ENCODE measurements at places on chromosomes 16 and 17. TPM values are rescaled to one million over a fixed set of nuclear protein-coding genes. Genes with fewer than 3 reads are reported as not detected.
A peak's percentile ranks its signal among the peaks of the same experiment; 100 is the strongest.

- no peak for DNase-seq
These were observed 417.1 kb downstream of the XYLT1 start for GRCh38 chr16:17053536-17054160.

- DNase-seq = peak; percentile 91
These were observed at the start of gene LRRC59 for GRCh38 chr17:50397111-50397918. LRRC59 (minus strand) TSS chr17:50397523; CDS start chr17:50397317, 206 bp downstream.

DNA sequence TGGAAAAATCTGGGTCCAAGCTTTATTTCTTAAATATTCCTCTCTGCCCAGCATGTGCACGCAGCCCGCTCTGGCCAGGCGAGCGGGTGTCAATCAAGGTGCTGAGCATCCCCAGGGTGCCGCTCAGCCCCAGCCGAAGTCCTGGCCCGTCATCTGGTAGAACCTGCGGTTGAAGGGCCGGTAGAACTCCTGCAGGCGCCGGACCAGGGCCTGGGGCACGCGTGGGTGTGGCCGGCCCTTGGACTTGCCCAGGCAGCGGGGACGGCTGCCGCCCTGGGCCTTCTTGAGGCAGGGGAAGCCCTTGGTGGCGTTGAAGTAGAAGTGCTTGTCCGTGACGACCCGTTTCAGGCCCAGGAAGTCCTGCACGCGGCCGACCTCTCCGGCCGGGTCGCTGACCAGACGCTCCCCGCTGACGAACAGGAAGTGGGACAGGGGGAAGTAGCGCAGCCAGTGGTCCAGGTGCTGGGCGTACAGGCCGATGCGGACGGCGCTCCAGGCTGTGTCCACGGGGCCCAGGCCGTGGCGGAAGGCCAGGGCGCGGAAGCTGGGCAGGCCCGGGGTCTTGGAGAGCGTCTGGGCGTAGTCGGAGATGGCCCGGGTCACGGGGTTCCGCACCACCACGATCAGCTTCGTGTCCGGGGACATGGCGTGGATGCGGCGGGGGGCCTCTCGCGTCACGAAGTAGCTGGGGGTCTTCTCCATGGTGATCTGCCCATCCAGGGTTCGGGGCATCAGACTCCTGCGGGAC, 6.6 kb downstream of the HS3ST6 start:
- DNase-seq = no peak

DNA sequence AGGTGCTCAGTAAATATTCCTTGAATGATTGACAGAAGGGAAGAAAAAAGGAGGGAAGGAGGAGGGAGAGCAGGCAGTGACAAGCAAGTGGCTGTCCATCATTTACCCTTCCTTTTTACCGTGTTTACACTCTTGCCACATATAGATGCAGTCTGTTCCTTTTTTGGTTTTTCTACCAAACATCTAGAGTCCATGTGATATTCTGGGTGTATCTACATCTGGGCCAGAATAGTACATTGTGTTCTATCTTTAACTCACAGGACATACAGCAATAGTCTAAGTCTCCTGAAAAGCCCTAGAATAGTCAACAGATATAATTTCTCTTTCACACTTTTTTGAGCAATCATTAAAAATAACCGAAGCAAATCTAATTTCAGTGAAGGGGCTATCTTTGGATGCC, 33.5 kb downstream of the KCNJ2 start:
- no peak for DNase-seq

GRCh38 chr17:81228834-81229665, 6.3 kb upstream of the CEP131 start:
- DNase-seq = no peak

DNA sequence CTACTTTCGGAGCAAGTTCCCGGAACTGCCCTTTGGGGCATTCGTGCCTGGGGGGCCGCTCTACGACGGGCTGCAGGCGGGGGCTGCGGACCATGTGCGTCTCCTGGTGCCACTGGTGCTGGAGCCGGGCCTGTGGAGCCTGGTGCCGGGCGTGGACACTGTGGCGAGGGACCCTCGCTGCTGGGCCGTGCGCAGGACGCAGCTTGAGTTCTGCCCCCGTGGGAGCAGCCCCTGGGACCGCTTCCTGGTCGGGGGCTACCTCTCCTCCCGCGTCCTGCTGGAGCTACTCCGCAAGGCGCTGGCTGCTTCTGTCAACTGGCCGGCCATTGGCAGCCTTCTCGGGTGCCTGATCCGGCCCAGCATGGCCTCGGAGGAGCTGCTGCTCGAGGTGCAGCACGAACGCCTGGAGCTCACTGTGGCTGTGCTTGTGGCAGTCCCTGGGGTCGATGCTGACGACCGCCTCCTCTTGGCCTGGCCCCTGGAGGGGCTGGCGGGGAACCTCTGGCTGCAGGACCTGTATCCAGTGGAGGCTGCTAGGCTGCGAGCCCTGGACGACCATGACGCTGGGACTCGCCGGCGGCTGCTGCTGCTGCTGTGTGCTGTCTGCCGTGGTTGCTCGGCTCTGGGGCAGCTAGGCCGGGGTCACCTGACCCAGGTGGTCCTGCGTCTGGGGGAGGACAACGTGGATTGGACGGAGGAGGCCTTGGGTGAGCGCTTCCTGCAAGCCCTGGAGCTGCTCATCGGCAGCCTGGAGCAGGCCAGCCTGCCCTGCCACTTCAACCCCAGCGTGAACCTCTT, 3.6 kb downstream of the MIEF2 start:
- DNase-seq = no peak

- no peak for DNase-seq
These were observed 218.7 kb downstream of the RPTOR start for GRCh38 chr17:80763293-80763867.

DNA sequence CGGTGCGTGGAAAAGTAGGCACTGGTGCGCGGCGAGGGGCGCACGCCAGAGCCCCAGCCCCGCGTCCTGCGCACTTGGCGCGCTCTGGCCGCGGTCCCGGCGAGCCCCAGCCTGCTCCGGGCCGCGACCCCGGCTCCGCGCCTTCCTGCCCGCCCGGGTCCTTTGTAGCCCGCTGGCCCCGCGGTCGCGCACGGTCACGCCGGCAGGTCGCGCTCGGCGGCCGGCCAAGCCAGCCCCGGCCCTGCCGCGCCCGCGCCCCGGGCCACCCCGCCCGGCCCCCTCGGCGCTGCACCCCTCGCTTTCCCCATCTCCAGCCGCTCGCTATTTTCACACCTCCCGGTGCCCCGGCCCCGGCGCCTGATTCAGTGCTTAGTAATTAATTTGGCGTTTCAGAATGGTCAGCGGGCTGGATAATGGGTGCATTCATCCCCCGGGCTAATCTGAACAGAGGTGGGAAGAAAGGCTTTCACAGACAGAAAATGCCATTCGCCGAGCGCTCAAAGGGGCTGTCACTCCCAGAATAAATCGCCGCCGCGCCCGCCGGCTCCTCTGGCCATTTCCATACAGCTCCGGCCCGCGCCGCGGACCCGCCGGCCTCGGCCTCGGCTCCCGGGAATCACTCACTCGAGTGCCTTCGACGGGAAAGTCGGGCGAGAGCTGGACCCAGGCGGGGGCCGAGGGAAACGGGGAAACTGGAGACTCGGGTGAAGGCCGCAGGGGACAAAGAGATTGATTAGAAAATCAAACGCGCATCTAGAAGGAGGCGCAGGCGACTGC, 17.8 kb upstream of the NTN1 start:
- no peak for DNase-seq

GRCh38 chr16:47064775-47065174, 79.0 kb downstream of the NETO2 start:
- DNase-seq = no peak

GRCh38 chr16:57147381-57148221, 38.2 kb downstream of the PSME3IP1 start:
- no peak for DNase-seq

GRCh38 chr17:68468334-68468733, 11.0 kb upstream of the WIPI1 start:
- no peak for DNase-seq

DNA sequence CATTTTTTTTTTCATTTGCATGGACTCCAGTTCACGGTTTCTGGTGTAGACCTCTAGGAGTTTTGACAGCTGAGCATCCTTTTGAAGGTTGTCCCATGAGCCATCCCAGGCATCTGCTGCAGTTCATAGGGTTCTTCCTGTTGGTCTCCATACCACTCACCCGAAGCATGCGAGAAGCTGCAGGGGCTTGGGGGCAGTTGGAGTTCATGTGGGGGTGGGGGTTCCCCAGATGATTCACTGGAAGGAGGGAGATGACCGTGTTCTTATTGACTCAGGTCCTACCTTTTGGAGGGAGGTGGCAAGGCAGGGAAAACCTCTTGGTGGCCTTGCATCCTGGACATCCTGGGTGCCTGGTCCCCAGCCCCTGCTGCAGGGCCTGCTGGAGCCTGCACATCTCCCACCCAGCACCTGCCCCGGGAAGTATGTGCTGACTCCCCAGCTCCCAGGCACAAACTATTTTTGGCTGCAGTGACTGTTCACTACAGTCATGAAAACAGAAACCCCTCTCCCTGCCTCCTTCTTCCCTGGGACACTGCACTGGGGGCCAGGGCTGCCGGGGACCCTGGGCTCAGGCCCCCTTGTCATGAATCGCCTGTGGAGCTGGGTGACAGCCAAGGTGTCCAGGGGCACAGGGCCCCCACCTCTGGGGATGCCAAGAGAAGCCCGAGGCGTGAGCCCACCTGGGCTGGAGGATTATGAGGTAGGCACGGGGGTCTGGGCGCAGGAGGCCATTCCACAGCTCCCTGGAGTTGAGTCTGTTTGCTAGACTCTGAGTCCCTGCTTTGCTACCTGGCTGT, 64.9 kb upstream of the LGALS9 start:
- no peak for DNase-seq

DNA sequence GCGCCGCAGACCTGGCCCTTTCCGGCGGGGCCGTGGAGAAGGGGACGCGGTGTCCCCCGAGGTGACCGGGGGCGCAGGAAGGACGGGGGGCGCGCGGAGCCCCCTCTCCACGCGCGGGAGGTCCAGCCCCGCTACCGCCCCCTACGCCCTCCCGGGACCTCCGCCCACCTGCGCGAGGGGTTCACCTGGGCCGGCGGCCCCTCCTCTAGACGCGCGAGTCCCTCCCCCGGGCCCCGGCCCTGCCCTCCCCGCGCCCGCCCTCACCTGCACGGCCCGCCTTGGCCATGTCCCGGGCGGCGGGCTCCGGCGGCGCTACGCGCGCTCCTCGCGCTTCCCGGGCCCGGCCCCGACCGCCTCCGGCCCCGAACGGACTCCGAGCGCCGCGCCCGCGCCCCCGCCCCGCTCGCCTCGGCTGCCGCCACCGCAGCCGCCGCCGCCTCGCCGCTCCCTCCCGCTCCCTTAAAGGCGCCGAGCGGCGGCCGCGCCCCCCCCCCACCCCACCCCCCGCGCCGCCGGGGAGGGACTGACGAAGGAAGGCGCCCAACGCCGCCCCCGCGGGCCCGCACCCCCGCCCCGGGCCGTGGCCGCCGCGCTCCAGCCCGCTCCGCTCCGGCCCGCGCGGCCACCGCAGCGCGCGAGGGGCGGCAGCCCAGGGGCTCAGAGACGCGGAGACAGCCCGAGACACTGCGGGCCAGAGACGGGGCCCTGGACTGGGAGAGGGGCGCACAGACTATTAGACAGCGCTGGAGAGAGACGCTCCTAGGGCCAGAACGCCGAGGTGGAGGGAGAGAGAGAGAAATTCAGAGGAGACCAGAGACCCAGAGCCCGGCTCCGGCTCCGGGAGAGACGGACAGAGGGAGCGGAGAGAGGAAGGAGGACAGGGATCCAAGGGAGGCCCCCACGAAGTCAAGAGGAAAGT, at the start of gene PITPNM3:
Gene PITPNM3, minus strand, starts transcription at position 435 of the 919 bp plus-strand sequence. Its CDS starts 149 bp downstream, at position 286.
- peak; percentile 42 for DNase-seq

GRCh38 chr17:32755045-32755805, 121.7 kb downstream of the MYO1D start:
- DNase-seq = no peak

- DNase-seq = no peak
These were observed 20.7 kb upstream of the MYLK3 start for GRCh38 chr16:46768809-46769208.

DNA sequence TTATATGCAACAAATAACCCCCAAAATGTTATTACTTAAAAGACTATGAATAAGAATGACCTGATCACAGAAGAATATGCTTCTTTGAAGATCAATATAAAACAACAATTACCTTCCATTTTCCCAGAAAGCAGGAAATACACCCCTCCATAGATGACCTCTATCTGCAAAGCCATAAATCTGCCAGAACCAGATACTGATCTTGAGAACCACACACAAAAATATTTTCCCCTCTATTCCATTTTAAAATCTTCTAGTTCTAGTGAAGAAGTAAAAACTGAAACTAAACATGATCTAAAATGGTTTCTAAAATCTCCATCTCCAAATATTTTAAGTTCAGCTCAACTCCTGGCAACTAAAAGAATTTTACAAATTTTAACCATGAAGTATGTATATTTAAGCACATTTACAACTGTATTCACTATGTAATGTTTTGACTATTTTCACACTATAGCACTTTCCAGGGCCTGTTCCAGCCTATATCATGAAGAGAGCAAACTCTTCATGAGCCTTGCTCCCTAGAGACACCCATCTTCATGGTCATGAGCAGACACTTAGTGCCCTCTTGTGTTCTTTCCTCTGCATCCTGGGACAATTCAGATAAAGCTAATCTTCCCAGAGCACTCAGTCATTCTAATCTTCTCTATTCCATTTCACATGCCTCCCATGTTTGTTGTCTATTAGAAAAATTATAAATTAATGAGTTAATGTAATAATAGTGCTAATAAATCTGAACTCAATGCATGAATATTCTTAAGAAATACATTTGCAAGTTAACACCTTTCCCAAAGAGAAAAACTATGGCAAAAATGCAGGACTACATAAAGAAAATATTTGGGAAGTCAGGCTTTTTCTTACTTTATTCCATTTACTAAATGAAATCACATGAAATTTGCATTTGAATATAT, 87.0 kb downstream of the HELZ start:
- no peak for DNase-seq

DNA sequence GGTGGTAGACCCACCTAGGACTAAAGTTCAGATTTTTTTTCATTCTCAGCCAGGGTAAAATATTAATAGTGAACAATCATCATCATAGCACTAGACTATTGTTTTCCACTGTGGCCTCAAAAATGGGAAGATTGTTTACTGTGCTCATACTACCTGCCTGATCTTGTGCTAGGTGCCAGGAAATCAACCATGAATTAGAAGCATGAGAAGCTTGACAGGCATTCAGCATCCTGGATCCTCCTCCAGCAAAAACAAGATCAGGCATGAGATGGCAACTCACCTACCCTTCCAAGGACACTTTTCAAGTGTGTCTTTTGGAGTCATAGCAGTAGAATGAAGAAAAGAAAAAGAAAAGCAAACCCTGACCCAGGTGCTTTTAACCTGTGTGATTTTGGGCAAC, 174.2 kb downstream of the CYLD start:
- no peak for DNase-seq

DNA sequence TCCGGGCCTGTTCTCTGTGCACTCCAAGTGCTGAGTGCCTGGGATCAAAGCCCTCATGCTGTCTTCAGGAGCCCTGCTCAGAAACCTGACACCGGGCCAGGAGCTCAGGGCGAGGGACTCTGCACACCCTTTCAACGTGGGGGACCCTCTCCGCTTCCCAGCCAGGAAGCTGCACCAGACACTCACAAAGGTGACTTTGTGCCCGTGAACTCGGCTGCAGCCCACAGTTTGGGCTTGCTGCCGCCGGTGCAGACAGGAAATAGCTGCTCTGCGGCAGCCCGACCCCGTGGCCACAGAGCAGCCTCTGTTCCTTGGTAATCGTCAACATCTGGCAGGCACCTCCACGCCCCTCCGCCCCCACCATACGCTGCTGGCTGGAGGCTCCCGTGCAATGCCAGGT, 93.4 kb upstream of the METRNL start:
- DNase-seq = no peak

- DNase-seq = no peak
These were observed 53.1 kb upstream of the ENPP7 start for GRCh38 chr17:79677646-79678045.

The TMEM92 gene
- 11.1 TPM for total RNA-seq

The SLX4 gene
- total RNA-seq = 3.5 TPM

The ETV4 gene
- 1.4 TPM for total RNA-seq

The CD300A gene
- 5.6 TPM for total RNA-seq

The CFAP119 gene
- total RNA-seq = 12.7 TPM

Data from colonic mucosa (tissue), 4 donors.